Stimulated activated naive CD8-positive, alpha-beta T cell treated with anti-CD3 and anti-CD28 coated beads, Interleukin-15, amount 100 ng/mL, for 72 hours (primary cell): ENCODE measurements at places on chromosomes 2 and 18.

DNA sequence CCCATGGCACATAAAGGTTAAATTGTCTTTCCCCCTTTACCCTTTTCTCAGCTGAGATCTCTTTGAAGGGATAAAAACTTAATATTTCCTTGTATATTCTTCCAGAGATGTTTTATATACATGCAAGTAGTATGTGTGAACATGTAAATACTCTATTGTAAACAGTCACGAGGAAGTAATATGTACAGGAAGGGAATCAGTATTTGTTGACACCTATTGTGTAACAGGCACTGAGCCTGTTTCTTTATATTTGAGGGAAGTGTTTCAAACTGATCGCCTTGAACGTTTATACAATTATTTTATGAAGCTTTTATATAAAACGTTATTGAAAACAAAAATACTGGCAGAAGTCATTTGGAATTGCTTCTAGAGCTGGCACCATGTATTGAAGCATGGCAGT, 13.2 kb downstream of the RALBP1 start:
- no peak for DNase-seq

- DNase-seq = no peak
These were observed 15.7 kb downstream of the GPR35 start for GRCh38 chr2:240640939-240641338.

- no peak for DNase-seq
These were observed 56.3 kb downstream of the GTF3C3 start for GRCh38 chr2:196743165-196743564.

- no peak for DNase-seq
These were observed 222.7 kb upstream of the EPAS1 start for GRCh38 chr2:46074501-46074900.

GRCh38 chr2:199819746-199820145, 31.2 kb downstream of the FTCDNL1 start:
- no peak for DNase-seq

DNA sequence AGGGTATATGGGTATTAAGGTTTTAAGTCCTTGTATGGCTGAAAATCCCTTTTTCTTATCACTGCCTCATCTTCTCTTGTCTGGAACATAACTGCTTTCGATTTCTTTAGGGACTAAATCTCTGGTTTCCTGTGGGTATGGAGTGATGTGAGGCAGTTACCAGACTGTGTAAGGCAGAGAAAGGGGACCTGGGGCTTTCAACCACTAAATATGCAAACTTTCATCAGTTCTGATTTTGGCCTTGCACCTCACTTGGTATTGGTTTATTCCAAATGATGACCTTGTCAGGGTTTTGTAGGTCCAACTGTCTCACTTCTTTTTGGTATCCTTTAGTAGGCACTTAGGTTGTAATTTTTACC, 9.3 kb downstream of the MAP4K4 start:
- peak; percentile 48 for DNase-seq

- DNase-seq = no peak
These were observed 154.1 kb upstream of the MMADHC start for GRCh38 chr2:149741646-149742045.

DNA sequence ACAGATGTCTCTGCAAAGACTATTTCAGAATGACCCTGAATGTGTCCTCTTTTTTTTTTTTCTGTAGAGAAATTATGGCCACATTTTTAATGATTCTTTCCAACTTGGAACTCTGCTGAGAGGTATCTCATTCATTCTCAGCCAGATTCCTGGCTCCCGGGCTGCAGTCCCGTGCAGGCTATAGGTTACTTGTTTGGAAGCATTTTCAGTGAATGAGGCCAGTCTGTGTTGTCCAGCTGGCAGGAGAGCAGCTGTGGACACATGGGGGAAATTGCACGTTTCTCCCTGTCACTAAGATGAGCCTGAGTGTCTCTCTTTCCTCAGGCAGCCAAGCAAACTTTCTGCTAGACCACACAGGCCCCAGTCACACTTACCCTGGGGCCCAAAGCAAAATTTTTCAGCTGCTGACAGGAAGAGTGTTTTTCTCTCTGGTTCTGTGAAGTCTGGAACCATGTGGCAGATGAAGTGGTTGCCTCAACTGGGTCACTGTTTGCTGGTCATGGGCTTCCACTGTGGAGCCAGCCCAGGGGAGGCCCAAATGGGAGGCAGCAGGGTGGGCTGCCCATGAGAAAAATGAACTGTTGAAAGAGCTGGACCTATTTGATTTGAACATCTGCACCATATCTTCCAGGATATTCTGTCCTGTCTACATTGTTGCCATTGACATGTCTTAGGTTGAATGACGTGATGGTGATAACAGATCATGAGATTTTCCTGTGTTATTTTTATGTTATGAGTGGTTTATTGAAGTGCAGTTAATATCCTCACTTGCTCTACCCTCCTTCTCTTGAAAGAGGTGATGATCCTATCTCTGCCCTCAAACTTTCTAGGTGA, 431.2 kb downstream of the LPIN1 start:
- no peak for DNase-seq

- no peak for DNase-seq
These were observed 93.5 kb downstream of the ZNF516 start for GRCh38 chr18:76401498-76401897.

- no peak for DNase-seq
These were observed 112.9 kb upstream of the STK17B start for GRCh38 chr2:196284144-196284844.

- DNase-seq = no peak
These were observed 85.2 kb upstream of the RPE start for GRCh38 chr2:209917154-209917771.
